ENCODE measurements at places on chromosomes 1 and 21. TPM values are rescaled to one million over a fixed set of nuclear protein-coding genes. Genes with fewer than 3 reads are reported as not detected.

The LAMC2 gene
- not detected for total RNA-seq

The MLLT11 gene
- 4.6 TPM for total RNA-seq

The TRAPPC10 gene
- total RNA-seq, result 93.2 TPM

The PADI6 gene
- not detected for total RNA-seq

The COL8A2 gene
- 0.05 TPM for total RNA-seq

The PCBP3 gene
- total RNA-seq, result 4.0 TPM

The BTG2 gene
- total RNA-seq, result 484 TPM

The OR10Z1 gene
- total RNA-seq, result not detected

The S100B gene
- total RNA-seq, result 0.95 TPM

The EPHB2 gene
- 2.2 TPM for total RNA-seq

The TNFRSF9 gene
- 0.24 TPM for total RNA-seq

The PTPN22 gene
- total RNA-seq, result 27.5 TPM

The DBT gene
- total RNA-seq, result 9.7 TPM

The SYPL2 gene
- not detected for total RNA-seq

The SPRR3 gene
- not detected for total RNA-seq

The TRAF3IP3 gene
- 445 TPM for total RNA-seq
